ENCODE measurements at places on chromosomes 12 and 14.

DNA sequence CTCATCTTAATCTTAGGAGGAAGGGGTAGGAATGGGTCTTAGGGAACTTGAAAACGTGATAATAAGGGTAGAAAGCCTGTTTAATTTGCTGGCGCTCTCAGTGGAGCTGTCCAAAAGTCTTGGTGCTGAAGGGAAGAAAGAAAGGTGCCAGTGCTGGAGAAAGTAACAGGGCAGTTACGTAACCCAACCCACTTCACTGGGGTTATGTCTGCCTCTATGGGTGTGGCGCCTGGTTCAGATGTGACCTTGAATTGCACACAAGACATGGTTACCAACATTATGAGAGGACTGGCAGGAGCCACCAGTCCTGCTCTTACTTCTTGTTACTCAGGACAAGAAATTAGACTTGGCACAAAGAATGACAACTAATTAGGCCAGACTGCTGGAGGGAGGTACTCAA lies 18.6 kb upstream of the GPATCH2L start:
- no peak for DNase-seq

DNA sequence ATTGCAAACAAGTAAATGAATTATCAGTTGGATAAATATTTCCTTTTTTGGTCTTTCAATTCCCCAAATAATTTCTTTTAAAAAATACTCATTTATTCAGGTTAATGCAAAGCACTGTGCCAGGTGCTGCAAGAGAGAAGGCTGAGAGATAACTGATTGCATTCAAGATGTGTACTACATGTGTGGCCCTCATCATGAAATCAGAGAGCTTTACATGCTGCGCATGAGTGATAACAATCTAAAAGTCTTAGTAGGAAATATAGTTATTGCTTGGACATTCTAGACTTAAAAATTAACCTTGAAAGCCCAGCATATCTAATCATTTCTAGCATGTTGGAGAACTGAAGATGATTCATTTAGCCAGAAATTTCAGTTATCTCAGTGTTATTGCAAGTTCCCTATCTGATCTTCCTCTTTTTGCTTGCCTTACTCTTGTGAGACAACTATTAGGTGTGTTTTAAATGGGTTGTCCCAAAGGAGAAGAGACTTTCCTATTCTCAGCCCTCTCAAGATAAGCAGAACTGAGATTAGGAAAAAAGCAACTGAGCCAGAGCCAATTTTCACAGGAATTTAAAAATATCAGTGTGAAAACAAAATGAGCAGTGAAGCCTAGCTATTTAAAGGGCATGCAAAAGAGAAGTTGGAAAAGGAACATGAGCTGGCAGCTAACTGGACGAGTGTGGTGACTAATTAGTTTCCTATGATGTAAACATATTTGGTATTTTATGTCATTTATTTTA lies 60.9 kb downstream of the PLEKHA5 start:
- no peak for DNase-seq

DNA sequence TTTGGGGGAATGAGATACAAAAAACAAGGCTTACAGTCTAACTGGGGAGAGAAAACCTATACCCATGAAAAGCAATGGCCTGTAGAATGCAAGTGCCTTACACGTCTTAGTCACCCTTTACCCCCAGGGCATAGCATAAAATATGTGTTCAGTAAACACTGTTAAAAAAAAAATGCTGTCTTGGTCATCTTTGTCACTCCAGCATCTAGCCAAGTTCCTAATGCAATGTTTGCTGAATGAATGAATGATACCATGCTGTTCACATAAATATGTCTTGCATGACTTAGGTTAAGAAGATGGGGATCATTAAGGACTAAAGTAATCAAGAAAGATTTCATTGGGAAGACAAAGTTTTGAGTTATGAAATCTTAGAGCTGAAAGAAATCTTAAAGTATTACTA lies 38.5 kb downstream of the PPP2R5E start:
- no peak for DNase-seq

DNA sequence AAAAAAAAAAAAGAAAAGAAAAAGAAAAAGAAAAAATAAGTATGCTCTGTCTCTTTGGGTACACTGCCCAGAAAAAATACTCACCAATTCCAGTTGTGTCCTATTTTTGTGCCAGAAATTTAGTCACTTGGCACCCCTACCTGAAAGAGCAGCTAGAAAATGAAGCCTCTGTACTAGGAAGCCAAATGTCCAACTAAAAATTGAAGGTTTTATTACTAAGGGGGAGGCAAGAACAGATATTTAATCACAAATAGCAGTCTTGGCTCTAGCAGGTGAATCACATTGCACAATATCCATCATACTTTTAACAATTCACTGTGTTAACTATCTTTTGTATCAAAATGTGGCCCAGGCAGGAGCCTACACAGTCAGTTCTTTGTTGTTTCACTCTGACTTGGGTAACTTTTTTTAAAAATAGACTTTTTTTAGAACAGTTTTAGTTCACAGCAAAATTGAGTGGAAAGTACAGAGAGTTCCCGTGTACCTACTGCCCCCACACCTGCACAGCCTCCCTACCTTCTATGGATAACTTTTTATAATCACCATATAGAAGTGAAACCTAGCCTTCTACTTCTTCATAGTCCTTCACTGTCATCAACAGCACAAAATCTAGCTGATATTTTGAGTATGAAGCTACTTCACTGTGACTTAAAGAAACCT lies 87.1 kb upstream of the ATF7IP start:
- no peak for DNase-seq

DNA sequence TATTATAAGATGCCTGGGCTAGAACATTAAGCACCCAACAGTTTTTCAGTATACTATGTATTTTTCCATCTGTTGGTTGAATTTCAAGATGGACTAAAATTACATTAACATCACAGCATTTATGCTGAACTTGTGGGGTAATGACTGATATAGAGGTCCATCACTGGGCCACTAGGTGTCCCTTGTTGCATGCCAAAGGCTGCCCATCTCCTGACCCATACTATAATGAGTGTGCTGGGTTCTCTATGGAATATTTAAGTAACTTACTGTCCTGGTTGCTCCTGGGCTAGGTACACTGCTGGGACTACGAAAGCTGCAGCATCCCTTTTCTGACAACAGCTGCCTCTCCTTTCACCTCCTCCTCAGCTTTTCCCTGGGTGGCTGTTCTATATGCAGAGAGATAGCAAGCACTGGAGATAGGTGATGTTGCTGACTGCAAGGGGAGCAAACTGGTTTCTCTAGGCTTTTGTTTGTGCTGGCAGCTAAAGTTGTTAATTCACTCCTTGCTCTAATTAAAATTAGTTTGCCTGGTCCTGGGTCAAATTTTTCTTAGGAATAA lies 138.6 kb upstream of the TRHDE start:
- DNase-seq = peak; percentile 8

DNA sequence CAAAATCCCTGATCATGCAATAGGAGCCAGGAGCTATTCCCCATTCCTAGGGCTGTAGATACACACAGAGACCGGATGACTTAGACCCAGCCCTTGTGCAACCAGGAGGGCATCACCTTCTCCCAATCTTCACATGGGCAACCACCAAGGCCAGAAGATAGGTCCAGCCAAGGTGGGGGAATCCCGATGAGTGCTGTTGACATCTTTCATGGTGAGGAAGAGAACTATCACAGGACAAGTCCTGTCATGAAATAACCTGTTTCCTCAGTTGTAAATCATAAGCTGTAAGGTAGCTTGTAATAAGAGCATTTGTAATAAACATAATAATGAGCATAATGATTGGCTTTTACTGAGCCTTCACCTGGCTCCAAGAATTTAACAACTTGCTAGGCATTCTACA lies 89.5 kb downstream of the GCH1 start:
- no peak for DNase-seq

DNA sequence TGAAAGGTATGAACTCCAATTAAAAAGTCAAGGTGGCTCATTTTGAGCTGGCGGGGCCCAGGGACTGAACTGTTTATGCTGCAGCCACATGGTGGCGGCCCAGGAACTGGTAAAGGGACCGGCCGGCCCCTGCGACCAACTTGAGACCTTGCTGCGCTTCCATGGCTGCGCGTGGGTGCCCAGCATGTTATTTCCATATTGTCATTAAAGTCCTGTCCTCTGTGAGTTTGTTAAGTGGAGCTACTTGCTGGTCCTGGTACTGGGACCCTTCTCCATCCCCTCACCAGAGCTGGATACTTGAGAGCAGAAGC lies 62.3 kb downstream of the BEGAIN start:
- no peak for DNase-seq

DNA sequence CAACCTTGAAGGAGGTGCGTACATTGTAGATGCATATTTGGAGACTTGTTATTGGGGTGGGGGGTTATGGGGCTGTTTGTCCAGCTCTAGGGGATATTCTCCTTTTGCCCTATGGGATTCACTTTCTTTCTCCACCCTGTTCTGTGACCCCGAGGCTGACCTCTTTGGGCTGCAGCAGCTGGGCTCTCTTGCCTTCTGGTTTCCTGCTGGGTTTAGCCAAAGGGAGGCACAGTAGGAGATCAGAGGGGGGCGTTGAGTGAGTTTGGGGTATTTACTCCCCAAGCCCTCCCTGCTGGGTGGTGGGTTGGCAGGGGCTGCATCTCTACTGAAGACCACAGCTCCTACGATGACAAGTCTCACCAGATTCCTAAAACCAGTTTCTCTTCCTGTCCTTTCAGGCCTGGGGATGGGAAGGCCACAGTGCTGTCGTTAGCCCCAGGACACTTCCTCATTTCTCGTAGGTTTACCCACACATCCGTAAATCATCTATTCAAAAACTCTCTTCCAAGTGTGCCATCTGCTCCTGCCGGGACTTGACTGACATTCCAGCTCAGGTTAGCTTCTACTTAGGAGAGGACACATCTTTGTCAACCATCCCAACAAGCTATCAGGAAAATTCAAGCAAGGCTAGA lies 127.1 kb downstream of the TMEM30B start:
- DNase-seq = no peak

- DNase-seq = peak; percentile 58
Measured at GRCh38 chr14:103546652-103547454, 15.6 kb downstream of the BAG5 start.

- no peak for DNase-seq
Measured at GRCh38 chr14:92248696-92249095, 74.3 kb upstream of the SLC24A4 start.

GRCh38 chr14:74528406-74528805 lies 34.8 kb downstream of the ISCA2 start:
- DNase-seq = no peak

DNA sequence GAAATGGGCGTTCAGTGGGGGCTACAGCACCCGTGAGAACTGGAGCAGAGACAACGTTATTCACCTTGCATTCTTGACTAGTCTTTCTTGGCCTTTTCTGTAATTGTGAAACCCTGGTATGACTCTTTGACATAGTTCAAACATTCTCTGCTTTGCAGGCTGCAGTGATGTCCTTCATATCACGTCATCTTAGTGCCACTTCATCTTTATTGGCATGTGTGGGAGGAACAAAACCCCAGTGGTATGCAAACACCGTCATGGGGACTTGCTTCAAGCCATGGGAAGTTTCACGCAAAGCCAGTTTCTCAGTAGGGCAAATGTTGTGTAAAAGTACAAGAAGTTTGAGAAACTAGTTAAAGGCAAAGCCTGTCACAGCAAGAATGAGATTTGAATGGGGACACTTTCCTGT lies 20.2 kb upstream of the DUSP16 start:
- no peak for DNase-seq

DNA sequence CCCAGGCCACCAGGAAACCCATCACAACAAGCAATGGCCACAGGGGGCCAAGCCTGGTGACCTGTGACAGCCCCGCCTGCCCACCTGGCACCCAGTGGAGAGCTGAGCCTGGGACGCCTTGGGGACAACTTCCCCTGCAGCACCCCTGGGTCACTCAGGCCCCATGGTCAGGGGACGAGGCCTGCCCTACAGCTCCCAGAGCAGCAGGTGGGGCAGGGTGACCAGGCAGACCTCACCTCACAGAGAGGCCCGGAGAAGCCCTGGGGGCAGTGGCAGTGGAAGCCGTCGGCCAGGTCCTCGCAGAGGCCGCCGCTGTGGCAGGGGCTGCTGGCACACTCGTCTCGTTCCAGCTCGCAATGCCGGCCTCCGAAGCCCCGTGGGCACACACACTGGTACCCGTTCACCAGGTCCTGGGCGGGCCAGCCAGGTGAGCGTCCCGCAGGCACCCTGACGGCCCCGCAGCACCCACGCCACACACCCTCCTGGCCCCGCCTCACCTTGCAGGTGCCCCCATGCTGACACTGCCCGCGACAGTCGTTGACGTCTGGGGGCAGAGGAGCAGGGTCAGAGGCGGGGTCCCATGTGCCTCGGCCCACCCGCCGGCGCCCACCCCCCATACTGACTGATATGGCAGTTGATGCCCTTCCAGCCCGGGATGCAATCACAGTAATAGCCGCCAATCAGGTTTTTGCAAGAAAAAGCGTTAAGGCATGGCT lies 18.1 kb downstream of the JAG2 start:
- no peak for DNase-seq

DNA sequence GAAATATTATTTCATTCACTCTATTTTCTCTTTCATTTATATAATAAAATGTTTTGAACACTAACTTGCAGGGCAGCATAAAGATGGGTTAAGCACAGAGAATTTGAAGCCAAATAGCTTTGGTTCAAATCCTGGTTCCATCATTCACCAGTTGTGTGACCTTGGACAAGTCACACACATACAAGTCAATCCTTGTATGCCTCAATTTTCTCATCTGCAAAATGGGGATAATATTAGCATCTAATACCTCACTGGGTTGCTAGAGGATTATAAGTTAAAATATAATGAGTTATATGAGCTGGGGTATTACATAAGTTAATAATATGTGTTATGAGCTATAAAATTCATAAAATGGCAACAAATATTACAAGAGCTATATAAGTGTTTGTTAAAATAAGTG lies 94.9 kb downstream of the SOX5 start:
- DNase-seq = no peak

GRCh38 chr12:15837141-15837790 lies 44.9 kb upstream of the STRAP start:
- DNase-seq = no peak

DNA sequence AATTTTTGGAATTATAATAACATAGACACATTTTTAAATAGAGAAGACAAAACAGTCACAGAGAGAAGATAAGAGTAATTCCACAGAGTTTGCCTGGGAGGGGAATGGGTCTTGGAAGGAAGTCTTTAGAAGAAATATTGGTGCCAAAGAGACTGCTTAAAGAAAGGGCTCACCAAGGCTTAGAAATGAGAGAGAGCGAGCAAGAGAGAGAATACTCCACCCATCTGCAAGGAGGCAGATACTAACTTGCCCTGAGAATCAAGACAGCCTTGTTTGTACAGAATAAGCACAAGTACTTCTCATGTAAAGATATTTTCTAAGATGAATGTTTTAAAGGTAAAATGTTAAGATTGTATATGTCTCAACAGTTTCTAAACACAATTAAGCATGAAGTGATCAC lies 165.5 kb downstream of the SLC38A4 start:
- DNase-seq = no peak
